ENCODE measurements at places on chromosomes 6 and 20.

DNA sequence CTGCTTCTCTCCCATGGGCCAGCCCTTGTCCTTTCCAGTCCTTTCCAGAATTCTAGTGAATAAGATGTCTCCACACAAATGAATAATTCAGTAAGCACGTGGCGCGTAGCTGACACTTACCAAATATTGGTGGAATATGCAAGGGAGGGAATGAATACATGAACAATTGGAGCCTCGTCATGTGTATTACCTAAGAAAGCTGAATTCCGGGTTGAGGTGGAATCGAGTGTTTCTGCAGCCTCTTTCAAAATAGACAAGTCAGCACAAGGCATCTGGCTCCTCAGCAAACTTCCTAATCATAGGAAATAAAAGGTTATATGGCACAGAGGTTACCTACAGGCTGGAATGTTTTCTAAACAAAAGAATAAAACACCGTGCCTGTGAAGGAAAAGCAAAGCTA, 47.0 kb upstream of the NT5E start:
- DNase-seq = no peak

DNA sequence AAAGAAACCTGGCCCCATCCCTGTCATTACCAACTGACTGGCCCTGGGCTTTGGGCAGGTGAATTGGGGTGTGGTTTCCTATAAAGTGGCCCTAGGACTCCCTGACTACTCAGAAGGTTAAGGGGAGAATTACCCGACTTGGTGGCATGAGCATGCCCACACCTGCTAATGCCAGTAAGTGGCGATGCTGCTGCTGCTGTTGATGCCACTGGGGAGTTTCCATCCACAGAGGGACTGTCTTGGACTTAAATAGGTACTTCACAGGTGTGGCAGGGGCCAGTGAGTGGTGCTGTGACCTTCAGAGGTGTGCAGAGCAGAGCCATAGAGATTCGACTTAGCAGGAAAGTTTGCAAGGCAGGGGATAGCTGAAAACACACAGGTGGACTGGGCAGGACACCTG, 32.6 kb upstream of the MDFI start:
- no peak for DNase-seq

DNA sequence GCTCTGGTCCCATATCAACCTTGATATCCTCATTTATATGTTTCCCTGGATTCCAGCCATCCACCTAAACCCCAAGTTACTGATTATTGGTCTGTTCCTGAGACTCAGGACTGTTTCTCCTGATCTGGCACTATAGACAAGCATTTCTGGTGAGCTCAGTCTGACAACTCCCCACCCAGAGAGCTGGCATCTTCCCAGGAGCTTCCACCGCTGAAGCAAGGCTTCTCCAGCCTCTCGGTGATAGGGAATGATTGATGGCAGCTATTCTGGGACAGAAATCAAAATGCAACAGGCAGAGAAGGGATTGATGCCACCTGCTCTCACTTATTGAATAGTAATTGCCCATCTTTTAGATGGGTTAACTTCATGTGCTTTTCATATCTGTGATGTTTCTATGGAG, 169.7 kb upstream of the GGTLC1 start:
- no peak for DNase-seq

DNA sequence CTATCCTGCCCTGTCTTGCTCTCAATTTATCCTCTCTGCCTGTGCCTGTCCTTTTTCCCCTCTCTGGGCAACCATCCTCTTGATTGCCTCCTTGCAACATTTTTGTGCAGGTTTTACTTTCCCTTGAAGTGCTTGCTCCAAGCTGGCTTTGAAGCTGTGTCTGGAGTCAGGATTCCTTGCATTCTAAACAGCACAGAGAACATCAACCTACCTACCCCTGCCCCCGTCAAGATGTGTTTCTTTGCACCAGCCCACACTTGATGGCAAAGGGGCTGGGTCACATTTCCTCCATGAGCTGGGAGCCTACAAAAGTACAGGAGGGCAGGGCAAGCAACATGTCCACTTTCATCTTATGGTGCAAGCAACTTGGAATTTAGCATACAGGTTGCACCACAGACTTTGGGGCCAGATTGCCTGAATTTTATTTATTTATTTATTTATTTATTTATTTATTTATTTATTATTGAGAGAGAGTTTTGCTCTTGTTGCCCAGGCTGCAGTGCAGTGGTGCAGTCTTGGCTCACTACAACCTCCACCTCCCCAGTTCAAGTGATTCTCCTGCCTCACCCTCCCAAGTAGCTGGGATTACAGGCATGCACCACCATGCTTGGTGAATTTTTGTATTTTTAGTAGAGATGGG, 206.3 kb downstream of the COL19A1 start:
- DNase-seq = no peak

GRCh38 chr20:33337119-33337518, 54.1 kb downstream of the BPIFB1 start:
- no peak for DNase-seq

GRCh38 chr20:7470912-7471311, 469.3 kb downstream of the HAO1 start:
- DNase-seq = no peak

GRCh38 chr20:53138454-53139262, 166.5 kb downstream of the TSHZ2 start:
- DNase-seq = no peak

DNA sequence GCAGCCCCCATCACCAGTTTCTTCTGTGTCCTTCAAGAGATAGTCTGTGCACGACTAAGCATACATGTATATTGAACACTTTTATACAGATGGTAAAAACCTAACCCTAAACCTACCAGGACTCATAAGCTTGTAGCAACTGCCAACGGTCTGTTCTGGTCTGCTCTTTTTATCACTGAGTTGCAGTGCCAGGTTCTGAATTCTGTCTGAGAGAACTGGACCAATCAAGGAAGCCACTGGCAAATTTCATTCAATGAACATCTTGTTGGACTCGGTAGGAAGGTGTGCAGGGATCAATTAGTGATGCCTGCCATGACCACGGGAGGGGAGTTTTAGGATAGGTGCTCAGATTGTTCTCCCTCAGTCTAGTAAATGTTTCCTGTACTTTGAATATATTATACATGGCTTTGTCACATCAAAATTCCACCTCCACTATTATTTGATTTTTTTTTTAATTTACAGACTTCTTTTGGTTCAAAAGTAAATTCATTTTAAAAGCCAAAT, 146.8 kb downstream of the EYA2 start:
- DNase-seq = no peak

DNA sequence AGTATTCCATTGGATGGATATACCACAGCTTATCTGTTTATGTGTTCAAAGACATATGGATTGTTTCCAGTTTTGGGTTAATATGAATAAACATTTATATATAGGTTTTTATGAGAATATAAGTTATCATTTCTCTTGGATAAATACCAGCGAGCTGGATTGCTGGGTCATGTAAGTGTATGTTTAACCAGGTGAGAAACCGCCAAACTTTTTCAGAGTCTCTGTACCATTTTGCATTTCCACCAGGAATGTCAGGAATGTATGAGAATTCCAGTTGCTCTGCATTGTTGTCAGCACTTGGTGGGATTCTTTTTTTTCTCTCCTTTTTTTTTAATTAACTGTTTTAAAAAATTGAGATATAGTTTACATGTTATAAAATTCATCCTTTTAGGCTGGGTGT, 52.1 kb downstream of the PHF20 start:
- DNase-seq = no peak

GRCh38 chr6:11586536-11586935, 49.0 kb downstream of the TMEM170B start:
- no peak for DNase-seq

- DNase-seq = peak; percentile 60
These were observed 26.3 kb downstream of the ALDH5A1 start for GRCh38 chr6:24520929-24521546.

DNA sequence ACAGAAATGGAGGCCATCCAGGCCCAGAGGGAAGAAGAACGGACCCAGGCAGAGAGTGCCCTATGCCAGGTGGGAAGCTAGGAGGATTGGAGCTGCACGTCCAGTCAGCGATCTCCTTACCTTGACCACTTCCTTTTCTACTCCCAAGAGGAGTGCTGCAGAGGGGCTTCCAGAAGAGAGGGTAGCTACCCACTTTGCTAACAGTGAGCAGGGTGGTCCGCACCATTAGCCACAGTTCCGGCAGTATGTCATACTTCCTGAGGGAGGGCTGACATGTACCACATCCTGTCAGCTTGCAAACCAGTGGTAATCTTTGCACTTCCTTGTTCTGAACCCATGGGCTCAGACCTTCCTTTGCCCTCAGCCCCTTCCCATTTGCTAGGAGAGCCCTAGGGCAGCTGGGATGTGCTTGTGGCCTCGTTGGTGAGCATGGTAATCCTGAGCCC, 35.4 kb downstream of the CEP250 start:
- DNase-seq = peak; percentile 76

GRCh38 chr6:21802175-21802822, 208.7 kb downstream of the SOX4 start:
- DNase-seq = no peak

GRCh38 chr6:127291495-127291894, 24.8 kb downstream of the RNF146 start:
- no peak for DNase-seq

- DNase-seq = no peak
These were observed 58.7 kb upstream of the RIN2 start for GRCh38 chr20:19699180-19699971.

- DNase-seq = no peak
These were observed 11.5 kb downstream of the FOXC1 start for GRCh38 chr6:1621070-1621701.

DNA sequence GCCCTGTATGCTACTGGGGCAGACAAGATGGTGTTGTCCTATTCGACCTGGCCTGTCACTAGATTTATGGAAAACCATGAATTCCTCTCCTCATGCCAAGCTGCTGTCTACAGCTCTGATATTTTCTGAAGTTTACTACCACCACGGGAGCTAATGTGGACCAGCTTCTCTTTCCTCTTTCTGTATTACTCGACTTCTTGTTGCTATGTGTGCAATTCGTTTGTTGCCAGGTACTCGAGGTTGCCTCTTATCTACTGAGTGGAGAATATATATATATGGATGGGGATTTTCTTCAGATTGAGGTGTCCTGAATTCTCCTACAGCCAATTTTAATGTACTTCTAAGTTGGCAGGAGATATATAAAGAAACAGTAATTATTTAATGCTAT, 34.7 kb downstream of the MAN1A1 start:
- no peak for DNase-seq

DNA sequence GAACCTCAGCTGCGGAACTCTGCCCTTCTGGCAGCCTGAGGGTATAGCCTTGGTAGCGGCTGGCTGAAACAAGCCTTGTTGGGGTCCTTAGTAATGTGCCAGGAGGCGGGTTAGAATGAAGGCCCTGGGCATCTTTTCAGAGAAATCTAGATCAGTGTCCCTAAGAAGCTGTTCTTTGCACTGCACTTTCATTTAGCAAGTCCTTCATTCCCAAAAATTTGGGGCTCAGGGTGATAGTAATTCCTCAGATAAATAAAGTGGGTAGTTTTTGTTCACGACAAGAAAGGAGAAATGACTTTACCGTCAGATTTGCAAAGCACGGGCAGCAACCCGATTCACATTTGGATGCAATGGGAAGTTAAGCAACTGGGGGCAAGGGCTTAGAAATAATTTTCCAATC, 3.2 kb downstream of the INSM1 start:
- DNase-seq = peak; percentile 39

- DNase-seq = no peak
These were observed 9.5 kb upstream of the PNRC1 start for GRCh38 chr6:89071036-89071435.

DNA sequence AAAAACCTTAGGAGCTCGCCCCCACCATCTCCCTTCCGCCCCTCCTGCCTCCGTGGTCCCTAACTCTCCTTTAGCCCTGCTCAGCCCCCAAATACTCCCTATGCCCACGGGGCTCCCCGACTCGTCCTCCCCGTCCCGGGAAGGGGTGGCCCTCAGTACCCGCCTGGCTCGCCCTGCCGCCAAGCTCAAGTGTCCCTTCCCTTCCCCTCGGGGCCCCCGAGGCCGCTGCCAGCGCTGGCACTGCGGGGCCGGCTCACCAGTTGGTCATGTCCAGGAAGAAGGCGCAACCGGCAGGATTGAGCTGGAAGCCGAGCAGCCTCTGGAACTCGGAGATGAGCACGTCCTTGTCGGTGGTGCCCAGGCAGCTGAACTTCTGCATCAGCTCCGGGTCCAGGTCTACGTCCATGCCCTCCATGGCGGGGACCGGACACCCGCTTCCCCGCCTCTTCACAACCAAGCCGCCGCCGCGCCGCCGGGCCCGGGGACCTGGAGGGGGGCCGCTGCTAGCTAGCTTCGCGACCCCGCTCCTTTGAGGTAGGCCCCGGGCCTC, 303 bp downstream of the ILRUN start:
- DNase-seq = no peak

- DNase-seq = no peak
These were observed 63.2 kb upstream of the BEND6 start for GRCh38 chr6:56891754-56892153.

GRCh38 chr6:125182237-125183008, 28.9 kb downstream of the TPD52L1 start:
- DNase-seq = no peak

GRCh38 chr6:165245287-165245686, 64.1 kb downstream of the C6orf118 start:
- no peak for DNase-seq

DNA sequence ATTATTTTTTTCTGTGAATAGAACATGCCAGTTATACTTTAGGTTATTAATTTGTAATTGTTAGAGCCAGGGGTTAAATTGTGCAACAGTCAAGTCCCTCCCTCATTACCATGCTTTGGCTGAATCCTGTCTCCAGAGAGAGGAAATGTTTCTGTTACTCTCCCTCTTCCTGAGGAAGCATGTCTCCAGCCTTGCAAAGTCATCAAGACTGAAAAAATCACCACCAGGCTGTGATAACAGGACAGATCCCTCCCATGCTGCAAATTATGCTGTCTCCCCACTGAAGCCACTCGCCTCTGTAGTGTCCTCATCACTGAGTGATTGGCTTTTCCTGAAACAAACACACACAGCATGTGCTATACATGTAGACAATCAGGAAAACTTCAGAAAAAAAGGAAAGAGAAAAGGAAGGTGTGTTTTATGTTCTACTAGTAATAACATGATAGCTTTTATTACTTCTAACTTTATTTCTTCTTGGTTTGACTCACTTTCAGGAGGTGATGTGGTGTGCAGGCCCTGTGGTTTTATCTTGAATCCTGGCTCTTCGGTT, 290.0 kb upstream of the JAG1 start:
- DNase-seq = no peak

DNA sequence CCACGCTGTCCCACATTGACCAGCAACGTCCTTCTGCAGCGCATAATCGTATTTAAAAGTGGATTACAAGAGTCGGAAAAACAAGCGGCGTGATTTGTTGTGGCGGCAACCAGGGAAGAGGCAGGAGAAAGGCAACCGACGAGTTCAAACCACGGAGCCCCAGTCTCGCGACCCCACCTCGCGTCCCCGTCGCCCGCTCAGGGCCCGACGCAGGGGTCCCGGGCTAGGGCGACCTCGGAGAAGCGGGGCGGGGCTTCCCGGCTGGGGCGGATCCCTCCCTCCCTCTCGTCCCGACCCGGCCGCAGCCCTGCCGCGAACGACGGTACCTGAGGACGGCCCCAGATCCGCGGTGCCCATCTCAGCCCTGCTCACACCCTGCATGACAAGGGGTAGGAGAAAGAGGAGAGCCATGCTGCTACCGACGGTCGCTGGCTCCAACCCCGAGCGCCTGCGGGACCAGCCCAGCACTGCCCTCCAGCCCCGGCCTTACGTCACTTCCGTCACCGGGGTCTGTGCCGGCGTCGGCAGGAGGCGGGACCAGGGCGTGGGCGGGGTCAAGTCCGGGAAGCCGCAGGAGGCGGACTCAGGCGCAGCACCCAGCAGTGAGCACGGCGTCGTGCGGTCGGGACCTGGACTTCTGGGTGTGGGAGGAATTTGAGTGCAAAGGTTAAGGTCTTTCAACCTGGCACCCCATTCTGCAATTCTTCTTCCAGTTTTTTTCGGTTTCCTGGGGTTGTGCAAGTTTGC, at the start of gene IFNGR1:
TSS of gene IFNGR1 (minus strand) at position 469 of the 747 bp plus-strand sequence. CDS start at position 411, 58 bp downstream.
- peak; percentile 99 for DNase-seq

- no peak for DNase-seq
These were observed 39.0 kb downstream of the BCKDHB start for GRCh38 chr6:80145509-80145908.

Measured in activated CD8-positive, alpha-beta memory T cell treated with anti-CD3 and anti-CD28 coated beads, Interleukin-2, amount 50 U/mL, for 48 hours (primary cell).